NCI-H1092 (cell line): ENCODE measurements at places on chromosomes 4 and X.
A peak's percentile ranks its signal among the peaks of the same experiment; 100 is the strongest.

GRCh38 chrX:118682258-118683014 is 45.0 kb upstream of the IL13RA1 start:
- no peak for DNase-seq

- DNase-seq, result peak; percentile 55
Observed at GRCh38 chr4:7324651-7325121, 110.0 kb downstream of the PSAPL1 start.

- DNase-seq, result no peak
Observed at GRCh38 chr4:21195682-21196081, 495.4 kb downstream of the PACRGL start.

- DNase-seq, result no peak
Observed at GRCh38 chrX:13120017-13120416, 75.6 kb upstream of the FAM9C start.

- no peak for DNase-seq
Observed at GRCh38 chr4:86919561-86920223, 15.1 kb upstream of the AFF1 start.

DNA sequence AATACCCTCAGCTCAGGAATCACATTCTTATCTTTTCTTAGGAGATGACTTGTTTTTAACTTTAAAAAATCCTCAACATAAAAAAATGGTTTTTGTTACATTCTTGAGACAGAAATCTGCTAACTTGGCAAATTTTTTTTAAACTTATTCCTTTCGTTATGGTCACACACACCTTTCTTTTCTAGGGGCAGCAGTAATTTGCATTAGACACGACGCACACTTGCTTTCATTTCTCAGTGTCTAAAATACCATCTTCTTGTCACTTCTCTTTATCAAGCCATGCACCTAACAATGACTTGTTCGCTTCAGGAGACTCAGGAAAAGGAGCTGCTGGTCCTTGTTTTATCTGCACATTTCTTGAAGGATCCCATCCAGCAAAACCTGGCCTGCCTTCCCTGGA is 112.6 kb upstream of the TBL1X start:
- DNase-seq, result no peak

GRCh38 chr4:7842384-7843279 is 97.0 kb downstream of the AFAP1 start:
- no peak for DNase-seq
